Activated T-cell treated with anti-CD3 and anti-CD28 coated beads, Interleukin-2, amount 50 U/mL, for 72 hours (primary cell): ENCODE measurements at places on chromosomes 13 and 19.
A peak's percentile ranks its signal among the peaks of the same experiment; 100 is the strongest.

GRCh38 chr13:28041501-28041900 lies 53.0 kb upstream of the URAD start:
- no peak for DNase-seq

- DNase-seq = no peak
These were observed 3.8 kb downstream of the SGTA start for GRCh38 chr19:2779121-2779740.

DNA sequence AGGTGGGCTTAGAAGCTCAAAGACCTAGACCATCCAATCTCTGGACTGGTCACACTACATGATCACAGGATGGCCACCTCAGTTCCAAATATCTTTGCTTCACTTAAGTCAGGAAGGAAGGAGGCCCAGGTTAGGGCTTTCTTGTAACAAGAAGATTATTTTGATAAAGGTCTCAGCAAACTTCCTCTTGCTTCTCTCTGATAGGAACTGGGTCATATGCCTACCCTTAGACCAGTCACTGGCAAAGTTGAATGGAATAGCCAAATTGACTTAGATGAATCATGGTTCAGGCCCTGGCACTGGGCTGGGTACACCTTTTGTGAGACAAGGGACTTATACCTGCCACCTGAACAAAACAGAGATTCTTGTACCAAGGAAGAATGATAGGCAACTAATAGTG lies 11.0 kb downstream of the FRY start:
- no peak for DNase-seq

DNA sequence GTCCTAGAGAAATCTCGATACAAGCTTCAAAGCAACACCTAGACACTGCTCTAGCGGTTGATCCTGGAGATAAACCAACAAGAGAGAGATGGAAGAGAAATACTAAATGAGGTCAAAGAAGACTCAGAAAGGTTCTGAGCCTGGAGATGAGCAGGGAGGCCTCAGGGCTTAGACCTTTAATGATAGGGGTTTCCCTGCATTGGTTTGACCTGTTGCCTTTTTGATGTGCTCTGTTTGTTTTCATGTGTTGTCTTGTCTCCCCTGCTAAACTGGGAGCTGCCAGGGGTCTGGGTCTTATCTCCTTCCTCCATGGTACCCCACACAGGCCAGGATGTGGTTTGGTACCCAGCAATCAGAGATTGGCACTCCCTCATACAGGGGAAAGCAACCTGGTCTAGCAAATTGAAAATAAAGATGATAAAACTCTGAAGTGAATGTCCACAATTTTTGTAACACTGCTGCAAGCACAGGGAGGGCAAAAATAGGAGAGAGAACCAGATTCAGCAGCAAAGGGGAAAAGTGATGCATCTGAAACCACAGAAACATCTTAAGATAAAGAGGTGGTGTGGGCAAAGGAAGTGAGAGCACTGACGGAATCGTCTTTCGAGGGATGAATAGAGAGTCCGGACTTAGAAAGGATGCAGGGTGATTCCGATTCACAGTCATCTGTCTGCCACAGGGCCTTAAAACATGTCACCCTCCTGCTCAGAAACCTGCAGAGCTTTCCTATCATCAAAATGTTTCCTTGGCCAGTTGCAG lies 3.5 kb downstream of the FFAR2 start:
- peak; percentile 53 for DNase-seq

- no peak for DNase-seq
These were observed 89.4 kb downstream of the STK24 start for GRCh38 chr13:98487522-98487921.

- DNase-seq = peak; percentile 39
These were observed 1.3 kb downstream of the SHISA7 start for GRCh38 chr19:55441692-55442321.

- DNase-seq = peak; percentile 55
These were observed 7.3 kb upstream of the DGKH start for GRCh38 chr13:42041011-42041683.

GRCh38 chr13:70964124-70964523 lies 855.9 kb upstream of the KLHL1 start:
- DNase-seq = no peak

- DNase-seq = no peak
These were observed 152.8 kb upstream of the PABPC3 start for GRCh38 chr13:24943136-24943535.

- no peak for DNase-seq
These were observed 17.0 kb downstream of the OPA3 start for GRCh38 chr19:45567609-45568008.

GRCh38 chr19:42132851-42133528 lies 744 bp upstream of the POU2F2 start:
- peak; percentile 84 for DNase-seq

DNA sequence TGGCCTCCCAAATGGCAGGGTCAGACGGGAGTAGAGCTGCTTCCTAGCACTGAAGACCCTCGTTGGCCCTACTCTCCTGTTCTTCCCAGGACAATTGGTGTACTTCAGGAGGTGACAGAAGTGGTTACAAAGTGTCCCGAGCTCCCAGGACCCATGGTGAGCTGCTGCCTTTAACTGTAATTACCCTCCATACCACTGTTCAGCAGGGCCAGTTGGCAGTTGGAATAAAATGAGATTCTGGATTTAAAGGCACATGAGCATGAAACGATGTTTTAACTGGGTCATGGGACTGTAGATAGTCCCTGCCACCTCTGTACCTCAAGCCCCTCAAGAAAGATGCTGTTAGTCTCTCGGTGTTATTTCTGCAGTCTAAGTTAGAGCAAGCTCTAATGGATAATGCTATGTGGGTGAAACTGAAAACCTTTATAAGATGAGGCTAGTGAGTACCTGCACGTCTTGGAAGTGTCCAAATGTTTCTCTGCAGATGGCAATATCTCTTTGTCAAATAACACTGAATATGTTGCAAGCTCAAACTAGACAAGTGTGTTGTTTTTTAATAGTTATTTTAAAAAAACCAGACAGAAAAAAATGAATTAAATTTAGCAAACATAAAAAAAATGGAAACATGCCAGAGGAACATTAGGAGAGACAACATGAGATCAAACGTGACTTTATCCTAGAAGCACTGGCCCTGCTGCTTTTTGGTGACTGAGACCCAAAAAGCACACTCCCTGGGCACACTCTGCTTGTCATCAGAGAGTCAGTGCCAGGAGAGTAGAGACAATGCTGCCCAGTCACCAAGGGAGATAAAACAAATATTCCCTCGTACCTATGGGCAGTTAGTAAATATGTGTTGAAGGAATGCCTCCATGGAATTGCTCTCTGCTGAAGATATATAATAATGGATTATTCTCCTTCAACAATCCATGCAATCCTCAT lies 266.3 kb downstream of the LMO7 start:
- no peak for DNase-seq

GRCh38 chr13:64591971-64592370 lies 2638.2 kb downstream of the PCDH9 start:
- no peak for DNase-seq

- no peak for DNase-seq
These were observed 259.9 kb downstream of the EFNB2 start for GRCh38 chr13:106275446-106276032.

DNA sequence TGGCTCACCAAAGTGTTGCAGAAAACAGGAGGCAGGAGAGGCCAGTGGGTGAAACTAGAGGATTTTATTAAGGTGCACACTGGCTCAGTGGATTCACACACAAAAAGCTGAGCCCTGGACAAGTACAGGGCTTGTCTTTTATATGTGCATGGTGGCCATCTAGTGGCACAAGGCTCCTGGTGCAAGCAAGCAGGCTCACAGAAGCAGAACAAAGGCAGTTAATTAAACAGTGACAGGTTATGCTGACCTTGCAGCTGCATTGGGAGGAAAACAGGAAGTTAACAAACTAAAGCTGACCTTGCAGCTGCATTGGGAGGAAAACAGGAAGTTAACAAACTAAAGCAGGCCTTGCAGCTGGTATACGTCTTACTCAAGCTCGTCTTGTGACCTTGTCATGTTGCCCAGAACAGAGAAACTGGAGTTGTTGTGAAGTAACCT lies 65.3 kb upstream of the ZNF681 start:
- DNase-seq = peak; percentile 10

DNA sequence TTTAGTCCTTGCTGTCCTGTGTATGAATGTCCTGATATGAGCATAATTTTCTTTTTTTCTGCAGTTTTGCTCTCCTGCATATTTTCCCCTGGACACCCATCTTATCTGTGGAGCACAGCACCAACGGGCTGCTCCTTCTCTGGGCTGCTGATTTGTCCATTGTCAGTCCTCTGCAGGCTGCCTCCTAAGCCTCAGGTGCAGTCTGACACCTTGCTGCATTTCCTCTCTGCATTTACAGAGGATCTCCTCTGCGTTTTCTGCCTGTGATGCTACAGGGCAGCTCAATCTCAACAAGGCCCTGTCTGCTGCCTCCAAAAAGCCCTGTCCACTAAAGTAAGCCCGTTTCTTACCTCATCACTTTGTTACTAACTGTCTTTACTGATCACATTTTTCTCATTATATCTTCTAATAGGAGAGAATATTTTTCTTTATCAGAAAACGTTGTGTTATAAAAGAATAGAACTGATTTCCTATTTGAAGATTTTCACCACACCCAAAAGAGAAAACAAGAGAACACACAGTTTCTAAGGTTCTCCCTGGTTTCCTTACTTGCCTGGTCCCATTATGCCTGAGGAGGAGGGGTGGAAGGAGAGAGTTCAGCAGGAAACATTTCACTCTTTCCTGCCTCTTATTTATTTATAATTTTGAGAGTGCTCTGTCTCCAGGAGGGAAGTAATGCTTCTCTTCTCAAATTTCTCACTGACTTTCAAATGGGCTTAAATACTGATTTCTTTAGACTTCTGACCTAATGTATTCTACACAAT lies 65.6 kb upstream of the TDRD3 start:
- DNase-seq = no peak

DNA sequence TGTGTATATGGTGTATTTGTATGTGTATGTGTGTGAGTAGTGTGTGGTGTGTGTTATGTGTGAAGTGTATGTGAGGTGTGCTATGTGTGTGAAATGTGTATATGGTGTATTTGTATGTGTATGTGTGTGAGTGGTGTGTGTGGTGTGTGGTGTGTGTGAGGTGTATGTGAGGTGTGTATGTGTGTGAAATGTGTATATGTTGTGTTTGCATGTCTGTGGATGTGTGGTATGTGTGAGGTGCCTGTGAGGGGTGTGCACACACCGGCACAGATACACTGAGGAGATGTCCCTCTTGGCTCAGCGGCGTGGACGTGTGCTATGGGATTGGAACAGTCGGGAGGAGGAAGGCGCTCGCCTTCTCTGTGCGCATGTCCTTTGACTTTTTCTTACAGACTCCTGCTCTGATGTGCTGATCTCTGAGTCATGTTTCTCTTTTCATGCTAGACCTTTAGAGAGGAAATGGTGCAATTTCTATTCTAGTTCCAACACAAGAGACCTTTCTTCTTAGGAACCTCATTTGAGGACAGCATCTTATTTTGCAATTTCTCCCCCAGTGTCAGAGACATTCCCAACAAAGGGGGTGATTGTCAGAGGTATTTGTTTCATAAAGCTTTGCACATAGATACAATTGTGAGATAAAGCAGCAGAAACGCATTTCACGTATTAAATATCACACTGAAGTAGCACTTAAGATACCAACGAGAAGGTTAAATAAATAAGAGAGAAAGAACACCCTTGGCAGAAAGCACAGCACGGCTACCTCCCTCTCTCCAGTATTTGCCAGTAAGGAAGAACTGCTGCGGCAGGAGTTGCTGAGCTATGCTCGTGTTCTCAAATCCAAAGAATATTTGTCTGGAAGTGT lies 11.3 kb upstream of the TNFRSF19 start:
- DNase-seq = peak; percentile 23

DNA sequence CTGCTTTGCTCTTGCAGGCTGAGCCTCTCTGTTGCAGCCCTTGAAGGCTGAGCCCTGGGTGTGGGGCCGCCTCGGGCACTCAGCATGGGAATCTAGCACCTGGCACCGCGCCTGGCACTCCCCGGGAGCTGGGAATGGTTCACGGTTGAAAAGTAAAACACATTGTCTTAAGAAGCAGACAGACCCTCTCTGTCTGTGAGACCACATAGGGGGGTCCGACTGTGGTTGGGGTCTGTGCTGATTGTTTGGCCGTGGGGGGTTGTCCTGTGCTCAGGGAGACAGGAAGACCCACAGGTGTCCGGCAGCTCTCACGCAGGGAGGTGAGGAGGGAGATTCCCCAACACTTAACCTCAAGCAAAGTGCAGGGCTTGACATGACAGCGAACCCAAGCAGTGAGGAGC lies 64.8 kb downstream of the SOX1 start:
- DNase-seq = no peak

GRCh38 chr13:30866677-30867076 lies 39.4 kb upstream of the MEDAG start:
- no peak for DNase-seq

DNA sequence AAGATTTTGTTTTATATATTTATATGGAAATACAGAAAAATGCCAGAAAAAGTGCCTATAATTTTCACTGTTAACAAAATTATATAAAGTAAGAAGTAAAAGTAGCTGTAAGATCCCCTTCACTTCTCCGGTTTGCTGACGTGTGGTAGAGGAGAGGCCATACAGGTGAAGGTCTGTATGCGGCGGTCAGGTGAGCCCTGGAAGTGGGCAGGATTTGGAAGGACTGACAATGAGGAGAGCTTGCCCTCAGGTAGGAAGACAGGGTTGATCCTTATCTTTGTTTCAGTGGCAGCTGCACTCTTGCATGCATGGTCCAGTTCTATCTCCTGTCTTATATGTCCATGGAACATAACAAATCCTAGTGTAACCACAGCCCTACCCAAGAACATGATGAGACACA lies 16.9 kb upstream of the TFDP1 start:
- no peak for DNase-seq

- no peak for DNase-seq
These were observed 246.6 kb downstream of the NHLRC3 start for GRCh38 chr13:39284801-39285388.

- no peak for DNase-seq
These were observed 1552.2 kb downstream of the PCDH9 start for GRCh38 chr13:65677906-65678305.

DNA sequence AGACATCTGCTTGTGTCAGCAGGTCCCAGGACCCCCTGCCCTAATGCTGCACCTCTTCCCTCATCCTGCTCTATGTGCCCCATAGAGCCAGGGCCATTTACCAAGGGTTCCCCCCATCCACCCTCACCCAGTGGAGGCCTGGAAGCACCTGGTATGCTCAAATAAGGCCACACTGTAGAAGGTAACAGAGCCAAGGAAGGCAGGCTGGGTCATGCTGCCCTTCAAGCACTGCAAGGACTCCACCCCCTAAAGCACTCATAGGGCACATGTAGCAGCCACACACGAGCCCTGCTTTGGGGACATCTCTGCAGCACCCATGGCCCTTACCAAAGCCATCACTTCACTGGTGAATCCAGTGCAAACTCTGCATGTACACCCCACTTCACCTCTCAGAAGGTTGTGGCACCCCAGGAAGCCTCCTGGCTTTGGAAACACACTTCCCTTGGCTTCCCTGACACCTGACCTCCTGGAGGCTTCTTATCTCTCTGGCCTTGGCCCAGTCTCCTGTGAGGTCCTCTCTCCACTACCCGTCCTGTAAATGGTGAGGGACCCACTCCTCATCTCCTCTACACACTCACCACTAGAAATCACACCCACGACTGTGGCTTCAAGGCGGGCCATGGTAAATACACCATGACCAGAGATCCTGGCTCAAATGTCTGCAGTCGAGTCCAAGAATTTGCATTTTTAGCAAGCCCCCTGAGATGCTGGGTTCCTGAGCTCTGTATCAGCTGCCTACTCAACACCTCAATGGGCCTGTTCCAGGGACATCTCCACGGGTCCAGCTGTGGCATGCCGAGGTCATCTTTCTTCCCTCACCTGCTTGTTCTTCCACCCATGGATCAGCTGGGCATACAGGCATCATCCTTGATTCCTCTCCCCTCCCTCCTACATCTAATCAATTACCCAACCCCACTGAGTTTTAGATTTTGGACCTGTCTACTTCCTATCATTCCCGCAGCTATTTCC lies 80.9 kb upstream of the DOCK9 start:
- no peak for DNase-seq
